Fibroblast of lung (primary cell): ENCODE measurements at places on chromosomes 7 and 10. TPM values are rescaled to one million over a fixed set of nuclear protein-coding genes. Genes with fewer than 3 reads are reported as not detected.

- DNase-seq: no peak
These were observed 6.3 kb upstream of the CSGALNACT2 start for GRCh38 chr10:43131906-43132305.

GRCh38 chr7:137080516-137081203 is 212.2 kb downstream of the CHRM2 start:
- peak; percentile 16 for DNase-seq

The EIF5AL1 gene
- 0.26 and 0.33 TPM in 2 replicates for total RNA-seq

GRCh38 chr7:113446791-113447190 is 328.4 kb upstream of the SMIM30 start:
- DNase-seq: no peak

DNA sequence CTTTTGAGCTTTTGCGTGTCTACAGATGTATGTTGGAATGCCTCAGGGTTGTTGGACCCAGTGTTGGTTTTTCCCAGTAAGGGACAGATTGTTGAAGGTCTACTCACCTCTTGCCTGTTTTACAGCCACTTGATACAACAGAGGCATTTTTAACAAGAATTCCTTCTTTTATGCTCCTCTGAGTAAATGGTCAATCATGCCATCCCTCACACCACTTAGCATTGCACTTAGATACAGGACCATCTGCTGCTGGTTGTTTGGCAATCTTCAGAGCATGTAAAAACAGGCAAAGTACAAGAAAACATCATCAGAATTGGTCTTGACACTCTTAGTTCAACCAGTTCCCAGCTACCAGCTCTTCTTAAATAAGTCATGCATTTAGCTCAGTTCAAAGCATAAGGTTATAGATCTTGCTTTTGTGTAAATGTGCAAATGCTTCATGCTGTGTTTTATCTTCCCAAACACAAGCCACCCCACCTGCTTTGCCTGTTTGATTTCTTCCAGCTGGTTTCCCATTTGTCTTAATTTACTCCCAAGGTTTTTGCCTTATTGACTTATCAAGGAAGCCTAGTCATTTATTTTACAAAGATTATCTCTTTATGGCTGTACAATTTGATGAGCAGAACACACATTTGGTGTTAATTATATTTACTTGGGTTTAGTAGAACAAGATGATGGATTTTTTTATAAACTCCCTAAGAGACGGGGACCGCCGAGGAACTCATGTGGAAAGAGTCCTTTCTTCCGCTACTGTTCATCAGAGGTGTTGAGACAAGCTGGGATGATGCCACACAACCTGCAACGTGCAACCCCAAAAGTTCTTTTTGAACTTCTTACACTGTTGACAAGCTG is 136.6 kb downstream of the AHR start:
- DNase-seq: no peak

The DLG5 gene
- 40.1 and 40.8 TPM in 2 replicates for total RNA-seq

DNA sequence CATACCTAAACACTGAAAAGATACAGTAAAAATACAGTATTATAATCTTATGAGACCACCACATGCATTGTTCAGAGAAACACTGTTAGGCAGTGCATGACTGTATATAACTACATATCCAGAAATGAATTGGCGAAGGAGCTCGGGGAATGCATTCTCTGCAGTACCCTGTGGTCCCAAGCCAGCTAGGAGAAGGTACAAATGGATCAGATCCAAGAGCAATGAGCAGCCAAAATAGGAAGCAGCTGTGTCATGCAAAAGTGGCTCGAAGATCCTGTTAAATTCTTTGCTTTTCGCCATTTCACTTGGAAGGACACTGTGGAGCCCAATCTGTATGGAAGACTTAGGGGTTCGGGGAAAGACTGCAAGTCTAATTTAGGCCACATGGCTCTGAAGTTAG is 334.8 kb downstream of the TNS3 start:
- DNase-seq: no peak

DNA sequence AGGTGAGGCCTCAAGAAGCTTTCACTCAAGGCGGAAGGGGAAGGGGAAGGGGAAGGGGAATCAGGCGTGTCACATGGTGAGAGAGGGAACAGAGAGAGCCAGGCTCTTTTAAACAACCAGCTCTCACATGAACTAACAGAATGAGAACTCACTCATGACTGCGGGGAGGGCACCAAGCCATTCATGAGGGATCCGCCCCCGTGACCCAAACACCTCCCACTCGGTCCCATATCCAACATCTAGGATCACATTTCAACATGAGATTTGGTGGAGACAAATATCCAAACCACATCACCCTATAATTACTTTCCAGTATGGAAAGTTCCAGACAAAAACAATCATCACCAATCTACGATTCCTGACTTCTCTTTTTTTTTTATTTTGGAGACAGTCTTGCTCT is 22.9 kb downstream of the HIP1 start:
- no peak for DNase-seq

- DNase-seq: no peak
These were observed 470.8 kb upstream of the SEMA3A start for GRCh38 chr7:84665339-84665738.

- no peak for DNase-seq
These were observed 71.0 kb downstream of the SLC25A13 start for GRCh38 chr7:96250776-96251361.

The CSTF2T gene
- total RNA-seq: 14.9 and 20.0 TPM in 2 replicates

DNA sequence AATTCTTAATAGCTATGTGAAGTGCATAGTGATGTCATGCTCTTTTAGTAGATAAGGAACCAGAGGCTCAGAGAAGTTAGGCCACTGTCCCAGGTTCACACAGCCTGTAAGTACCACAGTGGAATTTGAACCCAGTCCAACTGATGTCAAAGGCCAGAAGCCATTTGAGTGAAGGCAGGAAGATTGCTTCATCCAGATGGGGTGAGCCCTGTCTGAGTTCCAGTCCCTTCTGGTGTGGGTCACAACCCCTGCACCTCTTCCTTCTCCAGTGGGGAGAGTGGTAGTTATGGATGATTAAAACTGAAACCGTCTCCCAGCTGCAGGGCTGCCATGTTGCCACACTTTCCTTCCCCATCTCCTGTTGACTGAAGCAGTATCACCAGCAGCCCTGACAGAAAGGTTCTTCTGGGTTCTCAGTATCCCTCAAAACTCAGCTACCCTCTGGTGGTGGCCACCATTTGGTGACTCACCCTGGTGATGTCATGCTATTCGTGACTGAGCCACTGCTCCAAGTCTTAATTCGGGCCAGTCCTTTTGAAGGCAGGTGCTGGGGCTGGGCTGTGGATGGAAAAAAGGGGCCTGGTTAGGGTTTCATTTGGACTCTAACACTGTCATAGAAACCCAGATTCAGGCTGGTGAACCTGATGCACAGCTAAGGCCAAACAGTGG is 1.5 kb upstream of the C10orf95 start:
- peak; percentile 68 for DNase-seq

The COL17A1 gene
- under 0.01 TPM in 1 of 2 replicates, not detected in the other for total RNA-seq
